Activated T-cell treated with anti-CD3 and anti-CD28 coated beads for 24 hours (primary cell): ENCODE measurements at places on chromosomes 5 and 9.
A peak's percentile ranks its signal among the peaks of the same experiment; 100 is the strongest.

GRCh38 chr5:39980056-39980455 lies 555.3 kb upstream of the DAB2 start:
- no peak for DNase-seq

DNA sequence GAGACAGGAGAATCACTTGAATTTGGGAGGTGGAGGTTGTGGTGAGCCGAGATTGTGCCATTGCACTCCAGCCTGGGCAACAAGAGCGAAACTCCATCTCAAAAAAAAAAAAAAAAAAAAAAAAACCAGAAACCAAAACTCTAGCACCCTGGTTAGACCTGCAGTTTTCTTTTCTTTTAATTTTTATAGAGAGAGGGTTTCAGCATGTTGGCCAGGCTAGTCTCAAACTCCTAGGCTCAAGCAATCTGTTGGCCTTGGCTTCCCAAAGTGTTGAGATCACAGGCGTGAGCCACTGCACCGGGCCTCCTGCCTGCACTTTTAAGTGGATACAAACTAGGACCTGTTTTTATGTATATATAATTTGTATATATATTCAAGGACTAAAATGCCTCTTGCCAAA lies 12.9 kb upstream of the MTMR12 start:
- DNase-seq = no peak

GRCh38 chr5:147699496-147700088 lies 82.9 kb downstream of the JAKMIP2 start:
- no peak for DNase-seq

- no peak for DNase-seq
Observed at GRCh38 chr5:107814183-107814827, 143.6 kb upstream of the EFNA5 start.

- peak; percentile 44 for DNase-seq
Observed at GRCh38 chr5:179623906-179624741, 653 bp upstream of the HNRNPH1 start.
